Esophagus muscularis mucosa (tissue), 4 donors: ENCODE measurements at places on chromosomes 2 and 18. TPM values are rescaled to one million over a fixed set of nuclear protein-coding genes. Genes with fewer than 3 reads are reported as not detected.

DNA sequence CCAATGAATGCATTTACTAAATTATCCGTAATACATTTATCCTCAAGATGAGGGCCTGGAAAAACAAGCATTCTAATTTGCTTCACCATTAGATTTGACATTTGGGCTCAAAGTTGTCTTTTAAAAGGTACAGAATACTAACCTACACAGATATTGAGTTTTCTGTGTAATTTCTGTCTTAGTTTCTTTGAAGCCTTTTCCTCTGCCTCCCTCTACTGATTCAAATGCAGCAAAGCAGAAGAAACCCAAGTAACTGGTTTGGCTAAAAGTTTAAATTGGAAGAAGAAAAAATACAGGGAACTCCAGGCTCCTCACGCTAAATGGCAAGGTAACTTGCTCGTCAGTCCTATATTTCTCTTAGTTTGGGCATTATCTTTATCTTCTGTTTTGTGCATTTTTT is 53.3 kb upstream of the SLC5A7 start:
- H3K36me3 ChIP-seq: no peaks in the 10 kb centered on the region
- no peak for DNase-seq
- no peaks in the 10 kb centered on the region for H3K4me1 ChIP-seq
- H3K27me3 ChIP-seq: no peaks in the 10 kb centered on the region
- H3K27ac ChIP-seq: no peak overlapping the region

The PDE1A gene
- 10.5 TPM for total RNA-seq

- no peak for DNase-seq
- no peak overlapping the region for H3K27ac ChIP-seq
- no peaks in the 10 kb centered on the region for H3K27me3 ChIP-seq
- no peak overlapping the region for H3K4me3 ChIP-seq
- no peaks in the 10 kb centered on the region for H3K36me3 ChIP-seq
- no peaks in the 10 kb centered on the region for H3K4me1 ChIP-seq
These were observed 58.0 kb downstream of the RND3 start for GRCh38 chr2:150429384-150429961.

GRCh38 chr2:42931146-42931817 is 138.9 kb upstream of the HAAO start:
- no peaks in the 10 kb centered on the region for H3K27me3 ChIP-seq
- peak overlapping the region; percentile 60 for H3K27ac ChIP-seq
- no peak overlapping the region for H3K4me3 ChIP-seq
- DNase-seq: no peak
- H3K4me1 ChIP-seq: peaks cover 87% of the 10 kb centered on the region
- H3K36me3 ChIP-seq: no peaks in the 10 kb centered on the region

The EML6 gene
- 4.6 TPM for total RNA-seq

The KCNG2 gene
- total RNA-seq: not detected

DNA sequence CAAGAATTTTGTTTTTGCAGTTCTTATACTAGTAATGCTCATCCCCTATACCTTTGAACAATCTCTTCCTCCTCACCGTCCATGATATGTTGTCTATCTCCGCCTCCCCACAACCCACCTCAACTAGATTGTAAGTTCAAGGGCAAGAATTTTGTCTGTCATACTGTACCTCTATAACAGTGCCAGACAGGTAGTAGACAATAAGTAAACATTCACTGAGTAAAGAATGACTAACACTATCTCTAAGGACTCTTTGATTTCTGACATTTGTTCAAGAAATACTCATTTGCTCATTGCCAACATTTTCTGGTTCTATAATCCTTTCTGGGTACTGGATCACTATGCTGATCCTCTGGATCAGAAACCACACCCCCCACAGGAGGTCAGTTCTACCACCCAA is 82.4 kb downstream of the EXOC6B start:
- no peak overlapping the region for H3K4me3 ChIP-seq
- peaks cover 10% of the 10 kb centered on the region for H3K4me1 ChIP-seq
- no peak overlapping the region for H3K27ac ChIP-seq
- H3K36me3 ChIP-seq: peaks cover 9% of the 10 kb centered on the region
- no peaks in the 10 kb centered on the region for H3K27me3 ChIP-seq
